Kidney (tissue), 22 donors: ENCODE measurements at places on chromosomes 6 and 20. TPM values are rescaled to one million over a fixed set of nuclear protein-coding genes. Genes with fewer than 3 reads are reported as not detected.

DNA sequence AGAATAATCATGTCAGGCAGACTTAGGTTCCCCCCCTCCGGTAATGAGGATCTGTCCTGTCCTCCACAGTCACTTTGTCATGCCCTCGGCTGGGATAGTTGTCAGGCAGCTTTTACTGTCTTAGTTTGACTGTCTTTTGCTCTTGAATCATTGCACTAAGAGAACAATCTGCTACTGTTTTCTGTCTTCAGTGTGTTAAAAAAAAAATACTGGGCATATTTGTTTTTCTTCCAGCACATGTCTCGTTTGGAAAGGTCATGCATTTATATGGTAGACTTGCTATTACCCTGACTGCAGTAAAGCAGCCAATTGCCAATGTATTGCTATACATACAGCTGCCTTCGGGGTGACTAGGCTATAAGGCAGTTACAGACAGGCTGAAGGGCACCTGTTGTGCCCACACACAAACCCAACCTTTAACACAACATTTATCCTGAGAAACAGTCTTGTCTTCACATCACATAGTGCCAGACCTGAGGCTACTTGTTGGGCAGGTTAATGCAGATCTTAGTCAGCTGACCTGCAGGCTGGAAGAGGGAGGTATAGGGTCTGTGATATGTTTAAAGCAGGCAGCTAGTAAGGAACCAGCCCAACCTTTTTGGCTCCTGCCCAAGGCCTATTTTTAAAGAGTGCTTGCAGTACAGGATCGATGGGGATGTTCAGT lies 26.7 kb downstream of the ARFGEF3 start:
- H3K27ac ChIP-seq: no peak overlapping the region
- H3K4me1 ChIP-seq: no peaks in the 10 kb centered on the region

DNA sequence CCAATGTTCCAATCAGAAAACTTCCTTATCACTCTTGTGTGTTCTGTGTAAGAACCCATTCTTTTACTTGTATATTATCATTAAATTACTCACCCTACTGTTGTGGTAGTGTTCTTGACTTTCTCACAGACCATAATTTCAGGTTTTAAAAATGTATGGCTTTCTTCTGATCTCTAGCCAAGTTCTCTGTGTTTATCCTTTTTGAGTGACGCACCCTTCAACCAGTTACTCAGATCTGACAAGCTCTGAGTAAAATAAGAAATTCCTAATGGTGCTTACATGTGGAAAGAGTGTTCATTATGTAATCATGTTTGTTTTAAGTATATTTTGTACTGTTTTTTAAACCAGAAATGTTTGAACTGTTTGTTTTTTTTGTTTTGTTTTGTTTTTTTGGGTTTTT lies 11.0 kb downstream of the TBPL1 start:
- no peaks in the 10 kb centered on the region for H3K36me3 ChIP-seq
- H3K4me1 ChIP-seq: peaks cover 9% of the 10 kb centered on the region
- no peak overlapping the region for H3K27ac ChIP-seq
- H3K4me3 ChIP-seq: no peak overlapping the region

DNA sequence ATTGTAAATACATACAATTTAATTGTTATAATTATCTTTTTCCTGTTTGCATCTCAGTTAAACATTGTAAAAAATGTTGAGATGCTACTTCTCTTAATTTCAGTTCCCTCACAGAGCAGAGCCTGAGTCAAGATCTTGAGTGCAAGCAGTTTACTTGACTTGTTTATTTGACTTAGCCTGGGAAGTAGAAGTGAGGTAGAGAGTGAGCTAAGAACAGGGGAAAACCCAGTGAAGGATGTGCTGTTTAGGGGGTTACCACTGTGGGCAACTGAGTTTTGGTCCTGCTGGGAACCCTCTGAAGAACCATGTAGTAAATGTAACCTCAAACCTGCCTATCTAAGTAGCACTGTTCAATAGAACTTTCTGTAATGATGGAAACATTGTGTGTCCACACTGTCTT lies 495.2 kb upstream of the FLRT3 start:
- H3K27me3 ChIP-seq: no peaks in the 10 kb centered on the region
- DNase-seq: no peak
- no peak overlapping the region for H3K4me3 ChIP-seq
- H3K36me3 ChIP-seq: no peaks in the 10 kb centered on the region
- no peak overlapping the region for H3K27ac ChIP-seq

- H3K4me1 ChIP-seq: no peaks in the 10 kb centered on the region
- H3K27ac ChIP-seq: no peak overlapping the region
- peaks cover 49% of the 10 kb centered on the region for H3K36me3 ChIP-seq
- H3K4me3 ChIP-seq: no peak overlapping the region
- no peak for DNase-seq
- H3K27me3 ChIP-seq: no peaks in the 10 kb centered on the region
Observed at GRCh38 chr6:157928428-157928827, 53.2 kb upstream of the SYNJ2 start.

- H3K4me3 ChIP-seq: no peak overlapping the region
- H3K27me3 ChIP-seq: no peaks in the 10 kb centered on the region
- H3K27ac ChIP-seq: no peak overlapping the region
- no peaks in the 10 kb centered on the region for H3K36me3 ChIP-seq
Observed at GRCh38 chr20:54368570-54368969, 106.8 kb upstream of the DOK5 start.

DNA sequence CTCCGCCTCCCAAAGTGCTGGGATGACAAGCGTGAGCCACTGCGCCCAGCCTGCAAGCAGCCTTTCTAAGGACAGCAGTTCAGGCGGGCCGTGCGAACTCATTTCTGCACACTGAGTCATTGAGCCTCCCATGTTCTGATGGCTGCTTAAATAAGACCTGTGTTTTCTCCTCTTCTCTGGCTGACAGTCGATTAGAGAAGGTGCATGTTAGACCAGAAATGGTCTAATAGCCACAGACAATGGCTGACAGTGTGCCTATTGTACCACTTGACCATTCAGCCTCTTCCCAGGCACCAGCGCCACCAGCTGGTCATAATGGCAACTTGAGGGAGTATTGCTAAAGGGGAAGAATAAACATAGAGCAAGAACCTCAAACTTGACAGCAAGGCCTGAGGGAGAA lies 6.2 kb downstream of the CST11 start:
- no peak for DNase-seq
- no peaks in the 10 kb centered on the region for H3K27me3 ChIP-seq
- no peaks in the 10 kb centered on the region for H3K36me3 ChIP-seq
- H3K27ac ChIP-seq: no peak overlapping the region

DNA sequence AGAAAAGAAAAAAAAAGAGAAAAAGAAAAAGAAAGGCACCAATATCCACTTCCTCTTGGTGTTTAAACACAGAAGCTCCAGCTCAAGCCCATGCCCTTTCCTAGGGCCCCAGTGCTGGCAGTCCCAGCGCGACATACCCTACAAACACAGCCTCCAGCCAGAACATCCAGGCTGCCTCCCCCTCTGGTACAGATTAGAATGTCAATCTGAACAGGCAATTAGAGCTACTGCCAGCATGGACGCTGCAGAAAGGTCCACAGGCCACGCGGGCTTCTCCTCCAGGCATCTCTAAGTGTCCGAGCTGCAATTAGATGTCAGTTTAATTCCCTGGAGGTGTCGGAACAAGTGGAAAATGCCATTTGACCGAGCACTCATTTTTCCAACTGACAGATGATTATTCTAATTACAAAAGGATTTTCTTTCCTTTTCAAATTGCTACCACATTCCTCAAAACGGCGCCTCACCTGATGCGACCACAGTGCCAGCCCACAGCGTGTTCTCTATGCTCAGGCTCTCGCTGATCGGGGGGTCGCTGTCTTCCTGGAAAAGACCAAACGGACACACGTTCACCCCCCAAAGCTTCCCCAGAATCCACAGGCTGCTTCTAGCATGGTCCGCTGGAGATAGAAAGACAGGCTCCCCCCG lies 79.5 kb downstream of the ATP9A start:
- no peaks in the 10 kb centered on the region for H3K4me1 ChIP-seq
- H3K27ac ChIP-seq: no peak overlapping the region
- H3K36me3 ChIP-seq: no peaks in the 10 kb centered on the region
- H3K4me3 ChIP-seq: no peak overlapping the region
- H3K27me3 ChIP-seq: no peaks in the 10 kb centered on the region
- DNase-seq: no peak

DYNLT2 gene
- polyA plus RNA-seq: 2.6 TPM

DNA sequence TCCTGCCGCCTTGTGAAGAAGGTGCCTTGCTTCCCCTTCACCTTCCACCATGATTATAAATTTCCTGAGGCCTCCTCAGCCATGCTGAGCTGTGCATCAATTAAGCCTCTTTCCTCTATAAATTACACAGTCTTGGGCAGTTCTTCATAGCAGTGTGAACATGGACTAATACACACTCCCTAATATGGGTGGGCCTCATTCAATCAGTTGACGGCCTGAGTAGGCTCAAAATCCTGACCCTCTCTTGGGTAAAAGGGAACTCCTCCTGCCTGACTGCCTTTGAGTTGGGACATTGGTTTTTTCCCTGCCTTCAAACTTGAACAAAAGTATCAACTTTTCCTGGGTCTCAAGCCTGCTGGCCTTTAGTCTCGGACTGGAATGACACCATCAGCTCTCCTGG lies 96.6 kb upstream of the PROKR2 start:
- H3K36me3 ChIP-seq: no peaks in the 10 kb centered on the region
- no peak overlapping the region for H3K27ac ChIP-seq
- H3K27me3 ChIP-seq: no peaks in the 10 kb centered on the region
- DNase-seq: no peak
- H3K4me1 ChIP-seq: no peaks in the 10 kb centered on the region
- H3K4me3 ChIP-seq: no peak overlapping the region

GRCh38 chr6:12718015-12718414 lies 1.4 kb downstream of the PHACTR1 start:
- no peak overlapping the region for H3K4me3 ChIP-seq
- no peaks in the 10 kb centered on the region for H3K4me1 ChIP-seq
- no peak for DNase-seq
- H3K27ac ChIP-seq: no peak overlapping the region
- H3K27me3 ChIP-seq: no peaks in the 10 kb centered on the region

ECT2L gene
- polyA plus RNA-seq: not detected
